ENCODE measurements at places on chromosomes 1 and 21.

DNA sequence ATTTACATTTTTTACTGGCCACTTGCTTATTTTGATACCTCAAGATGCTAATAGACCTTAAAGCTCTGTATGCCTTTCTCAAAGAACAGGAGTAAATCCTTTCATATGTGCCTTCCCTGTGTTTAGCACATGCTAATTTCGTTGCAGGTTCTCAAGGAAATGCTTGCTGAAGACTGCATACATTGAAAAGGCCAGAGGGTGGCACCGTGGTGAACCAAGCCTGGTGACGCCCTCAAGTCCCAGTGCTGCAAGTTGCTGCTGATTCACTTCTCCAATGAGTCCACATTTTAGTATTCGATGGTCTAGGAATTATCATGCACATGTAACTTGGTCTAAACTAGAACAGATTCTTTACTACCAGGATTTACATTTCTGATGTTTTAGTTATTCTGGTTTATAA, 94.1 kb downstream of the CLDN17 start:
- DNase-seq: no peak

DNA sequence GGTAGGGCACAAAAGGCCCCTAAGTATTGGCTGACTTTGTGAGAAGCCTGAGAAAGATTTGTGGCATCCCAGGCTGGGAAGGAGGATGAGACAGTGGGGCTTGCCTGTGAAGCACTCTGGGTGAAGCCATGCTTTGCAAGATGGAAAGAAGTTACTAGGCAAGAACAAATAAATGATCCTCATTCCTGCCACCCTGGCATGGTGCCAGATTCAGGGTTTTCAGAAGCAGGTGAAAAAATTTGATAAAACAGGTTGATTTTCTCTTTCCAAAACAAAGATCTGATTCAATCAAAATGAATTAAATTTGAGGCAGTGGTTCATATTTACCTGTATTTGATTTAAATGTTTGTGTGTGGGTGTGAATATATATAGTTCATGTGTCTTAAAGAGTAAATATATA, 386.9 kb upstream of the PROX1 start:
- DNase-seq: no peak

GRCh38 chr21:40616377-40616704, 230.6 kb downstream of the DSCAM start:
- no peak for DNase-seq

DNA sequence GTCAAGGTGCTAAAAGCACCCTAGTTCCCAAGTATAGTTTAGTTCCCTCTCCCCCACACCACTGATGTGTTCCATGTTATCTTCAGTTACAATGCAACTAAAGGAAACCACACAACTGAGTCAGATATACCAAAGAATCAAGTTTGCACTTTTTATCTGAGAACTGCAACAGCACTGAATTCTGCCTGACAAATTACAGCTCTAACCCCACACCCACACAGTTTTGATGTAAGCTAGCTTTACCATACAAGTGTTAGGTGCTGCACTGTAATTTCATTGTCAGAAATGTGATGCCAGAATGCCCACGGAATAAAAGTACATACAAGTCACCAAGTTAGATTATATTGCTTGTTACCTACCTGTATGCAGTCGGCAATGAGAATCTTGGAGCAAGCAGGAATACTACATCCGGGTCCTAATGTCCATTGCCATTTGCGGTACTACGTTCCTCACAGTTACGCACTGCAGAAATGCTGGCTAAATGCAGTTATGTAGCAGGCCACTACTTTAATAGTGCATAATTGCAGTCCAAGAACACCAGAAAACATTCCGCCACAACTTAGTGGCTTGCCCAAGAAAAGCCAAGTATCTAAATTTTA, 12.1 kb downstream of the SFPQ start:
- DNase-seq: no peak

DNA sequence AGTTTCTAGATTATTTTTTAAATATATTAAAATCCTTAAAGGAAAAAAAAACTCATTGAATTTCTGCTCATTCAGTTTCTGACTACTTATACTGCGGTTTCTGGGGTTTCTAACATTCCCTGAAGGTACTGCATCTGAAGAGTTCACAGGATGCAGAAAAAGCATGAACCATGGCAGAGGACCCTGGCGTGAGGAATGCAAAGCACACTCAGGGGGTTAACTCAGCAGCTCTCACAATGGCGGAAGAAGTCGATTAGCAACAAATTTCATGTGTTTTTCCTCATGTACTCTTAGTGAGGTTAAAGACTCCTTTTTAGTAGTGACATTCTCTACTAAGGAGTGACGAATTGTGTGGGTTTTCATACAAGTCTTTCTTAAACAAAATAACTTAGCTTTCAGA, 975.6 kb downstream of the NCAM2 start:
- DNase-seq: no peak

GRCh38 chr1:197145446-197146024, 934 bp downstream of the ASPM start:
- no peak for DNase-seq

DNA sequence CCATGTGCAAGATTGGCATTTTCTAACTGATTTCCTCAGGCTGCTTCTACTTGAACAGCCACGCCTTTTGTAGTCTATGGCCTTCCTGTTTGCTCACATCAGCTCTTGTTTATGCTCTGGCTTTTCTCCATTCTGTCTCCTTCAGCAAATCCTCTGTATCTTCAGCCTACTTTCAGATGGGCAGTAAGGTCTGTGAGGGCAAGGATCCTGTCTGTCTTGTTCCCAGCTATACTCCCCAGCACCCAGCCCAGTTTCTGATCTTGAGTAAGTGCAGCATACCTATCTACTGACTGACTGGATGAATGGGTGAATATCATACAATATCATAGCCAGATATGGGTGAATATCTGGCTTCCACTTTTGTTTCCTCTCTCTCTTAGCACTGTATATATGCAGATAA, 438.1 kb downstream of the LMO4 start:
- no peak for DNase-seq

- no peak for DNase-seq
Observed at GRCh38 chr21:24369746-24370145, 1237.5 kb downstream of the MRPL39 start.

DNA sequence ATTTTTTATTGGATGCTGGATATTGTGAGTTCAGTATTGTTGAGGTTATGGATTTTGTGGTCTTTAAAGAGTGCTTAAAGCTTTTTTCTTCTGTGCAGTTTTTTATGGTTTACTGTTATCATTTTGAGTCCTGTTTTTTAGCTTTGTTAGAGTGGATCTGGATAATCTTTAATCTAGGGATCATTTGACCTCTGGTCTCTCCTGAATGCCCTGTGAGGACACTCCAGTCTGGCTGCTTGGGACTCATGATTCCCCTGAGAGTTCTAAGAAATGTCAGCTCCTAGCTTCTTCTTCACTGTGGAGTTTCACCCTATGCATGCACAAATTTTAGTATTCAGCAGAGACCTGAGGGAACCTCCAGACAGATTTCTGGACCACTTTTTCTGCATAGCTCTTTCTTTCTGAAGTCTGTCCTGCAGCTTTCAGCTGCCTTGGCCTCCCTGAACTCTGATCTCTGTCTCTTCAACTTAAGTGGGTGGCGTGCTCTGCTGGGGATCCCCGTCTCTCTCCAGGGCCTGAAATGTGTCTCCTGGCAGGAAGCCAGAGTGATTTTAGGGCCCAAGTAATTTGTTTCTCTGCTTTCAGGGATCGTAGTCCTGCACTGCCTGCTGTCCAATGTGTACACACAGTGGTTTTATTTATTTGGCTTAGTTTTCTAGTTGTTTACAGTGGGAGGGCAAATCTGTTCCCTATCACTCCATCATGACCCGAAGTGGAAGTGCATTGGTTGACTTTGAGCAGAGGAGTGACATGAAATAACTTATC, 14.7 kb downstream of the PEX14 start:
- no peak for DNase-seq

Data from stimulated activated CD4-positive, alpha-beta T cell treated with anti-CD3 and anti-CD28 coated beads, Interleukin-1b, Interleukin-23, amount 100 ng/mL, for 1 hour (primary cell).